ENCODE measurements at places on chromosomes 6 and 20. TPM values are rescaled to one million over a fixed set of nuclear protein-coding genes. Genes with fewer than 3 reads are reported as not detected.

- no peak for DNase-seq
Observed at GRCh38 chr6:157497579-157497978, 116.6 kb downstream of the ZDHHC14 start.

GRCh38 chr20:17490501-17490900 is 40.7 kb downstream of the BFSP1 start:
- no peak for DNase-seq

CALHM5 gene
- total RNA-seq, result 3.4 TPM

DNA sequence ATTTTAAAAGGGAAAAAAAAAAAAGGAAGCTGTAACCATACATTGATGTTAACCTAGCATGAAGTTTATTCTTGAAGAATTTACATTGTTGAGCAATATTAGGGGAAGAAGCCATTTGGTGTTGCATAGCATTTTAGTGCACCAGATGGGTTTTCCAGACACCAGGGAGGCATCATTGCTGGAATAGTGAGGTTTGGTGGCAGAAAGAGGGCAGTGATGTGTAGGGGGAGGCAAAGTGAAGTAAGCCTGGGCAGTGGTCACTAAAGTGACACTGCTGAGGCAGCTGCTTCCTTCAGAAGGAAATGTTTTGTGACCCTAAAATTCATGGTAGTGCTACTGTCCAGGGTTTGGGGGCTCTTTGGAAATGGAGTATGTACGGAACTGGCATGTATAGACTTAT is 2.6 kb downstream of the TOMM6 start:
- no peak for DNase-seq

DNA sequence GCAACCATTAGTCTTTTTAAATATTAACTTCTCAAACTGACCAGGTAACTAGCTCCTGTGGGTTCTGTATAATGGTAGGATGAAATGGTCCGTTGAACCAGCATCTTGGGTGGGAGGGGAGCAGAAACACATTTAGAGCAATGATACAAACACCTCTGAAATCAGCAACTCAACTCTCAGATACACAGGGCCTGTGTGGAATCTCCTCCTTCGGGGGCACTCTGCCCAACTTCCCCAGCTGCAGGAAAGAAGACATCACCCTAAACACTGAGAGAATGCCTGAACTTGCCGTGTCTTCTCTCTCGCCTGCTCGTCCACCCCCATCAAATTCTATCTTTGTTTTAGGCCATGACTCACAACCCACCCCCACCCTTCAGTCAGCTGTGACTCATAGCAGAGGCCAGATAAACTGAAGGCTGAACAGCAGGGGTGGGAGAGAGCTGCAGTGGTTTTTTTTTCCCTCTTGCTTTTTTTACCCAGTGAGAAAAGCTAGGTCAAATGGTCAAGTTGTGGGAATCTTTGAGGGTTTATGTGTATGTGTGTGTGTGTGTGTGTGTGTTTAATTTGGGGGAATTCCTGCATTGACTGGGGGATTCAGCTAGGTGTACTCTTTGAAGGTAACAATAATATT is 593.4 kb upstream of the JAG1 start:
- DNase-seq, result peak; percentile 93

All from dermis blood vessel endothelial cell (primary cell).